Fibroblast of the aortic adventitia (primary cell): ENCODE measurements at places on chromosomes 12 and 14.

DNA sequence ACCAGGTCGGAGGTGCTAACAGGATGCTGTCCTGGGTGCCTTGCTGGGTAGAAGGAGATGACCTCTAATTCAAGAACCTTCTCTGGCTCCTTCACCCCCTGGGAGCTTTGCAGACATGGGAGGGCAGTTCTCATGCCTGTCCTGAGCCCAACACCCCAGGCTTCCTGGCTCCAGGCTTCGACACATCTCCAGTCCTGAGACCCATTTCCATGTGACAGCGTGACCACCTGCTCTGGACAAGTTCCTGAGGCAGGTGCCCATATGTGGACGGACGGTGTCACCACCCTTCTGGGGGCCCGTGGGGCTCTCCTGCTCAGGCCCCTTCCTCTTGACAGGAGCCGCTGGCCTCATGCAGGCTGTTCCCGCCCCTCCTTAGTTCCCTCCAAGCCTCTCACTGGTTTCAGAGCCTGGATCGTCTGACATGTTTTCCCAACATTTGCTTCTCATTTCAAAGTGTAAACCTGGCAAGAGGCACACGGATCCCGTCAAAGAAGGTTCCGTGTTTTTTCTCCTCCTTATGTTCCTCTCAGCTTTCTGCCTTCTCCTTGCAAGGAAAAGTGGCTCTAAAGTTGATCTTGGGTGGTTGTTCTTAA lies 291.9 kb upstream of the RTL1 start:
- DNase-seq: no peak

GRCh38 chr14:88502740-88503139 lies 52.1 kb downstream of the PTPN21 start:
- no peak for DNase-seq

DNA sequence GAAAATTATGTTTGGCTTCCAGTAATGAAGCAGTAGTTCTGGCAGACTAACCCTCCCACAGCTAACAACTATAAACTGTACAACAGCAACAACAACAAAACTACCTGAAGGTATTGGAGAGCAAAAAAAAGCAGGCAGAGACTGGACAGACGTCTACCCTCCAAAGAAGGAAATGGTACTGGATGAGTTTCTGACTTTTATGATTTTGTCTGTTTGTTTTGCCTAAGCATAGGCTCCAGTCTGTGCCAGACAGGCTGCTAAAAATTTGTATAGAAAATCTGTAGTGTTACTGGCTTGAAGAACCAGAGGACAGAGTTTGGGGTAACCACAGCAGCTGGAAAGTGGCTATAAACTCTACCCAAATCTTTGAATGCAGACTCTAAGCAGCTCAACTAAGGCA lies 131.3 kb downstream of the SLC25A47 start:
- no peak for DNase-seq

DNA sequence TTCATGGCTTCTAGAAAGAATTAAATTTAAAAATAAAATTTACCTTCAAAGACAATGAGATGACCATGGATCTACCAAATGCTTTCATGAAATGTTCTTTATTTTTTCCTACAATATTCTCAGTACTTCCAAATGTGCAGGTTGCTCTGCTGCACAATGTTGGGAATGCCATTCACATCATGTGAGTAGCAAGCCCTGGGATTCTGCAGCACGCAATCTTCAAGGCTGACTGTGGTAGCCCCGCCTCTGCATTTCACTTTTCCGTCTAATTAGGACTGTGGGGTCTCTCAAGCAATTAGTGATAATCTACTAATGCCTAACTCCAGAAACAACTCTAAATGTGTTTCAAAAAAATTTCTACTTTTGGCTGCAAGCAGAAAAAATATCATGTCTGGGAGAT lies 13.7 kb upstream of the NTN4 start:
- DNase-seq: no peak

DNA sequence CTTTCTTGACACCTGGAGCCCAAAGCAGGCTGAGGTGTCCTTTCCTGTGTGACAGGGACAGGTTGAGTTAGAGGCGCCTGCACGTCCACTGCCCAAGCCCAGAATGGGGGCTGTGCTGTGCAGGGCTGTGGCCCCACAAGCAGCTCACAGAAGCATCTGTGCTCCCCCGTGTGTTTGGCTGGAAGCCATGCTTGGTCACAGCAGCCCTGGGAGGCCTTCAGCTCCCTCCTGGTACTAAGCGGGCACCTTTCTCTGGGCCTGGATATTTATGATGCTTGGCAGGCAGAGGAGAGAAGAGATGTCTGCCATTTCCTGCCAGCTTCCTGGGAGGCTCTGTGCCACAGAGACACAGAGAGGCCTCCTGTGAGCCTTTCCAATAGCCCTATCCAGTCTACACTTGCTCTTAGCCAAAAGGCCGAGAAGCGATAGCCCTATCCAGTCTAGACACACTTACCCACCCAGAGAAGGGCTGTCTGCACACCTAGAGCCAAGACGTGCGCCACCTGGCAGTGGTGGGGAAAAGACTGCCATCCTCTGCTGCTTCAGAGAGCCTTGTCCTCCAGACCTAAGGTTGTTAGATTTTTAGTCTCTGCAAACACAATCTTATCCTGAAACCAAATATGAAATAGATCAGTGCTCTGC lies 117.4 kb downstream of the GCH1 start:
- DNase-seq: no peak

DNA sequence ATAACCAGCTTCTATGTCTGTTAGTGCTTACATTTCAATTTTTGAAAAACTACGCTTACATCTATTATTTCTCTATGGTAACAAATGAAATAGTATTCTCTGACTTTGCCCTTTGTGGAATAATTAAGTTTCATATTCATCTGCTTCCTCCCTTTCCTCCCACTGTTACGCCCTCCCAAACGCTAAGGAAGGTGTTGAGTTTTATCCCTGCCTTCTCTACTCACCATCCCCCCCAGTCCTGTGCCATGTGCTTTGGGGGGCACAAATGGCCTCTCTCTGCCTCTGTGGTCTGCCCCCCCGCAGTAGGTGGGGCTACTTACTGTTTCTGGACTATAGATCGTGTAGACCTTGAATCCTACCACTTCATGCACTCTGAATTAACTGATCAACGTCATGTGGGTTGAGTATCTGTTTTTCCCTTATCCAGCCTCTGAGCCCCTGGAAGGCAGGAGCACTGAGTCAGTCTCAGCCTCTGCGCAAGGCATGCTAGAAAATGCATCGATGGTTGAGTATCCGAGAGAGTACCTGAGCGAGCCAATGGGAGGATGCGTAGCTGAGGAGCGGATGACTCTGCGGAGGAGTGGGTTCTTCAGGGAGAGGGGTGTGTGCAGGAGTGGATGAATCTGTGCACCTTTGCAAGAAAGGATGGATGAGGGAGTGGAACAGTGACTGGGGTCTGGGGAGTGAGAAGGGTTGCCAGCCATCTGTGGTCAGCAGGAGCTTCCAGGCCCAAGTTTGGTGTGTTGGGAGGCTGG lies 114.5 kb upstream of the RTL1 start:
- DNase-seq: no peak

GRCh38 chr14:33370426-33370825 lies 431.7 kb downstream of the NPAS3 start:
- DNase-seq: no peak

DNA sequence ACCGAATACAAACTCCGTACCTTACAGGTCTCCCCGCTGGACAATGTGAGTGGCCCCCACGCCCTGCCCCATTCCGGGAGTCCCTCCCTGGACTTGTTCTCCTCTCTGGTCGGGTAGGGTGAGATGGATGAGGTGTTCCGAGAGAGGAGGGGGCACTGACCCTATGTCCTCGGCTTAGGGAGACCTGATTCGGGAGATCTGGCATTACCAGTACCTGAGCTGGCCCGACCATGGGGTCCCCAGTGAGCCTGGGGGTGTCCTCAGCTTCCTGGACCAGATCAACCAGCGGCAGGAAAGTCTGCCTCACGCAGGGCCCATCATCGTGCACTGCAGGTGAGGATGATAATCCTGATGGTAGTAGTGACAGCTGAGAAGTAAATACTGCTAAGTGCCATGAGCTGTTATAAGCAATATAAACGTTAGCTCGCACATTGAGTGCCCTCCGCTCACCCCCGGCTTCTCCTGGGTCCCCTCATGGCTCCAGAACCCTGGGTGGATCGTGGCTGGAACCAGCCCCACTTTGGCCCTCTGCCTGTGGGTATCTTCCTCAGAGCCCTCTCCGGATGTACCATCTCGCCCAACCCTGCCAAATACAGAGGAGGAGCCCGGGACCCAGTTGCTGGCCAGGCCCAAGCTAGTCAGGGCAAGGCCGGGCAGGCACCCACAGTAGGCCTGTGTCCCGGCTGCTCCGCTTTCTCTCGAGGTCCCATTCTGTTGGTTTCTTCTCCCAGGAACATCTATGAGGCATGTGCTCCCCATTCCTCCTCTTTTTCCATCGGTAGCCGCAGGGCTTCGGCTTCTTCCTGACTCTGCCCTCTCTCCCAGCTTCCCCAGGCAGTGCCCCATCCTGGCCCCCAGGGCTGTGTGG lies 6.8 kb downstream of the PTPN6 start:
- no peak for DNase-seq

DNA sequence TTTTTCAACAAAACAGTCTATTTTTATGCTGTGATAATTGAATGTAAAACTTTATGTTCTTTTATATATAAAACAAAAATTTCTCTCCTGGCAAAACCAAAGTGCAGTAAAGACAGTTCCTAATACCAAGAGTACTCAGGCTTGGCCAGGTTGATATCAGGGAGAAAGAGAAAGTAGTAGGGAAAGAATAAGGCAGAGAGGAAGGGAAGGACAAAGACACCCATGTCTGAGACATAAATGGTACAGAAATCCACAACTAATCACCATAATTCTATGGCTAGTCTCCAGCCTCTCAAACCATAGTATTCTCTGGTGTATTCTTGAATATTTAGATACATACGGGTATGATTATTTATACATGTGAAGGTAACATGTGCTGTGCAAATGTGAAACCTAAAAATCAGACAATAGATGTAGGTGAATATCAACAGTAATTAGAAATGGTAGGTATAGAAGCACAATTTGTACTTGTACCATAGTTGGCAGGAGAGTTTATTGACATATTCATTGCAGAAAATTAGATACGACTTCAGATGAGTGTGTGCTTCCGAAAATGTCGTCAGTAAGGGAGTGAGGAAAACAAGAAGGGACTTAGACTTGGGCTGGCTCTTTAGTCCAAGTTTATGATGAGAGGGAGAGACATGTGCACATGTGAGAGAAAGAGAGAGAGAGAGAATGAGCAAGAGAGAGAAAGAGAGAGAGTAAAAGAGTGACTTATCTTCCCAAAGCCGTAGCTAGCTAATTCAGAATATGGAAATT lies 230.8 kb upstream of the NPAS3 start:
- no peak for DNase-seq

DNA sequence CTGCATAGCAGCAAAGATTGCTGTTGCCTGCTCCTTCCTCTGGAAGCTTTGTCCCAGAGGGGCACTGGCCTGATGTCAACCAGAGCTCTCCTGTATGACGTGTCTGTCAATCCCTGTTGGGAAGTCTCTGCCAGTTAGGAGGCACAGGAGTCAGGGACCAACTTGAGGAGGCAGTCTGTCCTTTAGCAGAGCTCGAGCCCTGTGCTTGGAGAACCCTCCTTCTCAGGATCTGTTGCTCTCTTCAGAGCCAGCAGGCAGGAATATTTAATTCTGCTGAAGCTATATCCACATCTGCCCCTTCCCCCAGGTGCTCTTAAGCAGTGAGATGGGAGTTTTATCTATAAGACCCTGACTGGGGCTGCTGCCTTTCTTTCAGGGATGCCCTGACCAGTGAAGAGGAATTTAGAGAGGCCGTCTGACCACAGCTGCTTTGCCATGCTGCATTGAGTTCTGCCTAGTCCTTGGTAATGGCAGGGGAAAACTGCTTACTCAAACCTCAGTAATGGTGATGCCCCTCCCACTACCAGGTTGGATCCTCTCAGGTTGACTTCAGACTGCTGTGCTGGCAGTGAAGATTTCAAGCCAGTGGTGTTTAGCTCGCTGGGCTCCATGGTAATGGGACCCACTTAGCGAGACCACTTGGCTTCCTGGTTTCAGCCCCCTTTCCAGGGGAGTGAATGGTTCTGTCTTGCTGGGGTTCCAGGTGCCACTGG lies 218.6 kb upstream of the SLC38A2 start:
- no peak for DNase-seq

DNA sequence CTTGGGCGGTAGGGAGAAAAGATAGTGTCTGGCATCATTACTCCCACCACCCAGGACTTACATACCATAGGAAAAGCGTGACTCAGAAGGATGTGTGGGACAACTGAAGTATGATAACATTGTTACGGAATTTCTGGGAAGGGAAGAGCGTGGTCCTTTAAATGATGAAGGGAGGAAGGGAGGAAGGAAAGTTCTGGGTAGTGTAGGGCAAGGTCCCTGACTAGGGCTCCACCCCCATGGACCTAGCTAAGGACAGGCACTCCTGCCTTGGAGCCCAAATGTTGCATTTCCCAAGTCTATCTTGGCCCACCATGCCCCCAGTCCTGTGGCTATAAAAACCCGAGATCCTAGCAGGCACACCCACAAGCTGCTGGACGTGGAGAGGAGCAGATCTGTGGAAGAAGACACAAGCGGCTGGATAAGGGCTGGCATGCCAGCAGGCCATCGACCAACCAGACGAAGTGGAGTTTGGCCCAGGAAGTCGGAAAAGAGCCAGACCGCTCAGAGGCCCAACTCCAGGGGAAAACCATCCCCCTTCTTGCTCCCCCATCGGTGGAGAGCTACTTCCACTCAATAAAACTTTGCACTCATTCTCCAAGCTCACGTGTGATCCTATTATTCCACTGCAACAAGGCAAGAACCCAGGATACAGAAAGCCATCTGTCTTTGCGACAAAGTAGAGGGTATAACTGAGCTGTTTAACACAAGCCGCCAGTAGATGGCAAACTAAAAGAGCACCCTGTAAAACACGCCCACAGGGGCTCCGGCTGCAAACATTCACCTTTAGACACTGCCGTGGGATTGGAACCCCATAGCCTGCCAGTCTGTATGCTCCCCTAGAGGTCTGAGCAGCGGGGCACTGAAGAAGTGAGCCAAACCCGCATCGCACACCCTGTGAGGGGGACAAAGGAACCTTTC lies 23.0 kb upstream of the RAB21 start:
- peak; percentile 57 for DNase-seq

- no peak for DNase-seq
Observed at GRCh38 chr12:124281309-124281708, 13.6 kb upstream of the RFLNA start.

- DNase-seq: no peak
Observed at GRCh38 chr12:50507930-50508329, 3.1 kb downstream of the DIP2B start.

DNA sequence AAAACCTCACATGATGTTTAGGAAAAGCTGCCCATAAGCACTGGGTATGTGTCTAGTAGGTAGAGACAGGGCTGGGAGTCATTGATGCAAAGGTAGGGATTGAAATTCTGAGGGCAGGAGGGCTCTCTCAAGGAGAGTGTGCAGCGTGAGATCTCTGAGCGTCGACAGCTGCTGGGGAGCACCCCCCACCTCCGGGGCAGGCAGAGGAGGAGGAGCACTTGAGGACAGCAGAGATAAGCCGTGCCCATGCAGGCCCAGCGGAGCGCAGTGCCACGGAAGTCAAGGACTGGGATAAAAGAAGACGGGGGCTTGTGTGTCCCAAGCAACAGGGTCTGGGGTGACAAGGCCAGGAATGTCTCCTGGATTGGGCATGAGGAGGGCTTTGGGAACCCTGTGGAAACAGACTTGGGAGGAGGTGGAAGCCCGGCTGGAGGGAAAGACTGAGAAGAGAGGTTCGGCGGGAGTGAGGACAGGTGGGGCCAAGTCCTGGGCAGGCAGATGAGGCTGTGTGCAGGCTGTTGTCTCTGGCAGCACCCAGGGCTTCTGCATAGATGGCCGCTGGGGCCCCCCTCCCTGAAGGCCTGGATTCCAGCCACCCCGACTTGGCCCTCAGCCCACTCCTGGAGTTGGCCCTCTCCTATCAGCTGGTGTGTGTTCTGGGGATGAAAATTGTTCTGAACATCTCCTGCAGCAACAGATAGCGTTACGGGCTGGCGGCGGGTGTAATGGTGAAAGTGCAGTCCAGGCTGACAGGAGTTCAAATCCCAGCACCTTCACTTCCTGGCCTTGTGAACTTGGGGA lies 1.9 kb downstream of the CACNA2D4 start:
- peak; percentile 12 for DNase-seq
